ENCODE measurements at places on chromosomes 11 and 22. TPM values are rescaled to one million over a fixed set of nuclear protein-coding genes. Genes with fewer than 3 reads are reported as not detected.

DNA sequence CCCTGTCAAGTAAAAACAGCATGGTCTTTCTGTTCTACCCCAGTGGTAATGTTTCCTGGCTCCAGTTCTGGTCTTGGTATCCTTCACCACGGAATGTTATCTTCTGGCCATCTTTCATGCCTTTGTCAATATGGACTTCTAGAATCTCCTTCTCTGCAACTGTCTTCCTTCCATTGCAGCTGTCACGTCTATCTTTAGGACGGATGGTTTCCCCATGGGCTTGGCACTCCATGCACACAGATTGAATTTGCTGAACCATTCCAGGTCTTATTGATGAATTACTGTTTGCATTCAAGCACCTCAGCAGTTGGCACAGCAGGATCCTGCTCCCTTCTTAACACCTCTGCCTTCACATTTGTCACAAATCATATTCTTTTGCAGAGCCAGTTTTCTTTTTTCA, 44.9 kb upstream of the SLC25A18 start:
- no peak for DNase-seq

DNA sequence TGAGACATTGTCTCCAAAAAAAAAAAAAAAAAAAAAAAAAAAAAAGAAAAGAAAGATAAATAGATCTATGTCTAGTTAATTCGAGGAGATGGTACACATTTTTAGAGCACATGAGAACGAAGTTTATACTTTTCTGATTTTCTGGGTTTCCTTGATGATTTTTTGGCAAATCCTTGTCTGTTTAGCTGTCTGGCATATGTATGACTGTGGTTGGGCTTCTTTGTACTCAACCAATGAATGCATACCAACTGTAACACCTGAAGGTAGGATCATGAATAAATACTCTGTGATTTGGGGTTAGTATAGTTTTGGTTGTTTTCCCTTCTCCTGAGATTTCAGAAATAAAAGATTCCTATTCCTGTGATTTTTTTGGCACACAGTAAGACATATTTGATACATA, 63.1 kb downstream of the ARHGEF12 start:
- no peak for DNase-seq

DNA sequence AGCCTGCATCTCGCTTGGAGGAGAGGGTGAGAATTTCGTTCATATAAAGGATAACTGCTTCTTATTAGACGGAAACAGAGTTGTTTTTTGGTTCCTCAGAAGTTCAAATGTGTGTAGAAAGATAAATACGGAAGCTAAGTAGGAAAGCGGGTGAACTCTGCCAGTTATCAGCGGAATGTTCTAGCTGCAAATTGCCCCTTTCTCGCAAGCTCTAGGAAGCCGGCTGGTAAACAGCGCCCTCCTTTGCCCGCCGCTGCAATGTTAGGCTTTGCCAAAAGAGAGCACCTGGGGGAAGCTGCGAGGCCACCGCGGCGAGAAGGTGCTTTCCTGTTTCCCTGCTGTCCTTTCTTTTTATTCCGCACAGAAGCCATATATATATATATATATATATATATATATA, 67.0 kb downstream of the IGLL5 start:
- DNase-seq, result peak; percentile 53

Gene OR2D2
- 1.0 TPM for total RNA-seq

DNA sequence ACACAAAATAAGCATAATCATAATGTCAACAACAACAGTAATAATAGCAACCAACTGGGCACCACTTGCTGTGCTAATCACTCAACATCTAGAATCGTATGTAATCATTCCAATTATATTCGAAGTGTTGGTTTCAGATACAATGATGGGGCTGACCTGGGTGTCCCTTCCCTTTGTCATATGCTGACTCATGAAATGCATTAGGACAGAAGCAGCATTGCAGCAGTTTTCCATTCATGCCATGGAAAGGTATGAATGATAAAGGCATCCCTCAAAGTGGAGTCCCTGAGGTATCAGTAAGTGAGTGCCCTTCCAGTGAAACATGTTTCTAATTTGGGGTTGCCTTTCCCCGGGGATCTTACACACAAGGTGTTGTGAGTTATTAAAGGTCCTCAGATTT, 46.3 kb upstream of the ANO3 start:
- DNase-seq, result no peak

Gene PGM2L1
- total RNA-seq, result 14.3 TPM

- no peak for DNase-seq
These were observed 47.1 kb upstream of the SYT13 start for GRCh38 chr11:45333001-45333971.

Gene IGLL1
- not detected for total RNA-seq

Gene OR2AG2
- total RNA-seq, result 0.11 TPM

Gene PRSS23
- 54.3 TPM for total RNA-seq

DNA sequence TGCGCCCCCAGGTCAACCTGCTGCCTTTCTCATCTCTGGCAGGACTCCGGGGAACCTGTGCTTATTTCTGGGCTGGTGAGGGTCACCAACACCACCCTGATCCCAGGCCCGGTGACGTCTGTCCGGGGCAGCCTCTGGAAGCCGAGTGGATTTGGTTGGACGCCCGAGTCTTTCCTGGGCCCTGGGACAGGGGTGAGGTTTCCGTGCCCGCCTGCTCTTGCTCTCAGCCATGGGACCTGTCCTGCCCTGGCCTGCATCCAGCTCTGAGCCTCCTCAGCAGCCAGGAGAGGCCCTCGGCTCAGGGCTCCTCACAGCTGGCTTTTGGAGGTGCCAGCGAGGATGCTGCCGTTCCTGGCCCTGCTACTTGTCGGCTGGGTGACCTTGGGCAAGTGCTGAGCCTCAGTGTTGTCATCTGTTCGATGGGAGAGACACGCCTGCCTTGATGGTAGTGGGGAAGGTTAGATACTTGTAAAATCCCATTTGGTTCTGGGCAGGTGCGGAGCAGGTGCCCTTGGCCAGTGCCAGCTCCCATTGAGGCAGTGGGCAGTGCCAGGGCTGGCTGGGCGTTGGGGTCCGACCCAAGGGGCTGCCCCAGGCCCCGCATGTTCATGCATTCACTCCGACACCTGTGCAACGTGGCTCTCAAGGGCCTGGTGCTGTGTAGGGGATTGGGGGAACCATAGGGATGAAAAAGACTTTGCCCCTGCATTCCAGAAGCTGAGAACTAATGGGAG, 58.9 kb upstream of the THY1 start:
- no peak for DNase-seq
